ENCODE measurements at places on chromosomes 1 and 21.

- no peak for ATAC-seq
Observed at GRCh38 chr1:53142226-53142853, at the start of gene SLC1A7. Gene SLC1A7, minus strand, starts transcription at chr1:53142638. Its CDS starts 189 bp downstream, at chr1:53142449.

DNA sequence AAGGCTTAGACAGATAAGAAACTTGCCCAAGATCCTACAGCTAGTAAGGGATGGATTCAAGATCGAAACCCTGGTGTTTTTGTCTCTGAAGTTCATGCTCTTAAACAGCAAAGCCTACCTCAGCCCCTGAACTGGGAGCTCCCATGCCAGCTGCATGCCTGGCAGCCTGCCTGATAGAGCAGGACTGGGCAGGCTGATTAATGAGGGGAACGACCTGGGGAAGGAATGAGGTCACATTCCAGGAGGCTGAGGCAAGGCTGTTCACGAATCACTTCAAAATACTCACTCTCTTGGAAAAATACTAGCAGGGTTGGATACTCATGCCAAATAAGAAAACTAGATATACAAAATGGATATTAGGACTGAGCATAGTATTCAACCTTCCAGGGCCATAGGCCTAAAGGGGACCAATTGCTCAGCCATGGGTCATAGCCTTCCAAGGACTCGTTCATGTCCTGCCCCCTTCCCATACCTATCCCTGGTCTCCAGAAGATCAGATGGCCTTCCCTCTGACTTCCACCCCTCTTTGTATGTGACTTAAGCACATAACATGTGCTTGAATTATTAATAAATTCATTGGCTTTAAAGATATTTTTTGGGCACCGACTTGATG, 15.6 kb upstream of the TACSTD2 start:
- ATAC-seq, result peak; percentile 94

DNA sequence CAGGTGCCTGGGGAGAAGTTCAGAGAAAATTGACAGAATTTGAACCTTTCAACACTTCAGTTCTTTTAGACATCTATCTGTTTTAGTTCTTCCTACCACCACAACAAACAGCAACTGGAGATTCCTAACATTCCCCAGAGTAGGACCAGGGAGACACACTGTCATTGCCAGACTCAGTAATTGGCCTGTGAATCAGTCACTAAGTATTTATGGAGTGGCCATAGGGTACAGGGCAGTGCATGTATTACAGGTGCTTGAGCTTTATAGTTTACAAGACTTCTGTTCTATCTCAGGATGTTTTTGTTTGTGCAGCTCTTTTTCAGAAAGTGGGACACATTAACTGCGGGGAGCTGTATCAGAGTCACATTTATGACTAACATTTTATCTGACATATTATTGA, 1.7 kb downstream of the CDC14A start:
- ATAC-seq, result peak; percentile 6

- no peak for ATAC-seq
Observed at GRCh38 chr1:234916840-234917239, 211.8 kb downstream of the TOMM20 start.

DNA sequence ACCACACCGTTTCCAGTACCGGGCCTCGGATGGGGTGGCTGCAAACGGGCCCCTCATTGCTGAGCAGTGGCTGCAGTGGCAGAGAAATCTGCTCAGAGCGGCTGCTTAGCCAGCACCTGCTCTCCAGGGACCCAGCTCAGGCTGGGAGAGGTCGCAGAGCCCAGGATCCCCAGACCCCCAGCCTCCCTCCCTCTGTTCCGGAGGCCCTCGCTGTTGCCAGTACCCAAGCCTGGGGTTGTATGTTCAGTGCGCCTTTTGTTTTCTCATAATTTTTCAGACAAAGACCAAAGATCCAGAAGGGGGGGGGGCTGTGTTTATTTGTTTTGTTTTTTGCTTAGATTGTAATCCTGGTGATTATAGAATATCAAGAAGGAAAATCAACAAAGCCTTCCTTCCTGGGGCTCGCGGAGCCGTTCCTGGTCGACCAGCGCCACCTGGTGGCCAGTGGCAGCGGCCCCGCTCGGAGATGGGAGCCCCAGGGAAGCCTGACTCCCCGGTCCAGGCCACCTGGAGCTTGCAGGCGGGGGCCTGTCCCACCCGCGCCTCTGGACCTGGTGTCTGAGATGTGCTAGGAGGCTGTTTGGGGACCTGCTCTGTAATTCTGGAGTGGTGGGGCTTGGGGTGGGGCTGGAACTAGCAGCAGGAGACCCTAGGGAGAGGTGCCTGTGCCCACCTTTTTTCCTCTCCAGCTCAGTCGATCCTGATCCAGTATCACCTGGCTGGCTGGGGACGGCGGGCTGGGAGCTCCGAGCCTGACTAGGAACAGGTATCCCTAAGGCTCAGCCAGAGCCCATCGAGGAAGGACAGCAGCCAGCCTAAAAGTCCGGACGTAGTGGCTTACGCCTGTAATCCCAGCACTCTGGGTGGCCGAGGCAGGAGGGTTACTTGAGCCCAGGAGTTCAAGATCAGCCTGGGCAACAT, 123.9 kb upstream of the VAMP3 start:
- peak; percentile 89 for ATAC-seq

DNA sequence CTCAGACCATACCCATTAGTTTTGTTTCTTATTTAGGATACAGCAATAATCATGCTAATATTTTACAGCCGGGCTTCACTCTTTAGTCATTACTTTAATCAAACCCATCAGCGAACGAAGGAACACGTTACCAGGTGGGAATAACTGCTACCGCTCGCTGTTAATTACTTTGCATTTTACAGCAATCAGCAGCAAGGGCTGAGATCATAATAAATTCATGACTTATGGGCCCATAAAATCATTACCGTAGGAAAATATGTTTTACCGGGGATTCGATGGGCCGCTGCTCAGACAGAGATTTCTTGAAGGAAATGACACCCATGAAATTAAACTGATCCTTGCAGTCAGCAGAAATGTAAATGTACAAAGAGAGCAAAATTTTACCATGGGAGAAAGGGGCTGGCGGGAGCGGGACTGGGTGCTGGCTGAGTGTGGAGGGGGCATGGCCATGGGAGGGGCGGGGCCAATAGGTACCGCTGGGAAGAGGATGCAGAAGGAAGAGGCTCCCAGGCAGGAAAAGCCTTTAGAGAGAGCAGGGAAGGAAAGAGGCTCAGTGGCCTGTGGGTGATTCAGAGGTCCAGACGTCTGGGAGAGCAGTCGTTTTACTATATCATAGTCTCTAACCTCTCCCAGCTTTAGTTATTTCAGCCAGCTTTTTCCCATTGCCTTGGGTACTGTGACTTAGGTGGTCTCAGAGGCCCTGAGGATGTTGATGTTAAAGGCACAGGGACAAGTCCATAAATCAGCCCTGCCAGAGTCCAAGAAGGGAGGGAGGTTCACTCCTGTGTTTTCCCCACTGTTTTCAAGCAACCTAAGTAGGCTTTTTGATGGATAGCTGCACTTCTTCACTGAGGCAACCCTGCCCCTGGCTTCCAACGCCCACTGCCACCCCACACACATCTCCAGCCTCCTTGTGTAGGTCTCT, 258.9 kb downstream of the SEC16B start:
- ATAC-seq, result no peak

DNA sequence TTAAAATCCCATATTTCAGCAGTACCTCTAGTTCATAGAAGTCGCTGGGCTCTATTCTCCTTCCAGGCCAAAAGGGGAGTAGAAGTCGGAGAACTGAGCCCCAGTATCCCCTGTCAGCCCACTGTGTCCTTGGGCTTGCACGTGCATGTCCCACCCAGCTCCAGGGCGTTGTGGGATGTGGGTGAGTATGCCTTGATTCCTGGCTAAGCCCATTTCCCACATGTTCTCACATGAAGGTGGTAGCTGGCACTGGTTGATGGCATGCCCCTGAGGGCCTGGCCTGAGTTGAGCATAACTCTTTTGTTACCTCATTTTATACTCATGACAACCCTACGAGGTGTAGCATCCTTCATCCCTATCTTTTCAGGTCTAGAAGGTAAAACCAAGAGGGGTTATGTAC, 8.0 kb downstream of the SLC6A17 start:
- ATAC-seq, result no peak

- peak; percentile 98 for ATAC-seq
Observed at GRCh38 chr1:85307987-85308832, 31.8 kb upstream of the BCL10 start.

DNA sequence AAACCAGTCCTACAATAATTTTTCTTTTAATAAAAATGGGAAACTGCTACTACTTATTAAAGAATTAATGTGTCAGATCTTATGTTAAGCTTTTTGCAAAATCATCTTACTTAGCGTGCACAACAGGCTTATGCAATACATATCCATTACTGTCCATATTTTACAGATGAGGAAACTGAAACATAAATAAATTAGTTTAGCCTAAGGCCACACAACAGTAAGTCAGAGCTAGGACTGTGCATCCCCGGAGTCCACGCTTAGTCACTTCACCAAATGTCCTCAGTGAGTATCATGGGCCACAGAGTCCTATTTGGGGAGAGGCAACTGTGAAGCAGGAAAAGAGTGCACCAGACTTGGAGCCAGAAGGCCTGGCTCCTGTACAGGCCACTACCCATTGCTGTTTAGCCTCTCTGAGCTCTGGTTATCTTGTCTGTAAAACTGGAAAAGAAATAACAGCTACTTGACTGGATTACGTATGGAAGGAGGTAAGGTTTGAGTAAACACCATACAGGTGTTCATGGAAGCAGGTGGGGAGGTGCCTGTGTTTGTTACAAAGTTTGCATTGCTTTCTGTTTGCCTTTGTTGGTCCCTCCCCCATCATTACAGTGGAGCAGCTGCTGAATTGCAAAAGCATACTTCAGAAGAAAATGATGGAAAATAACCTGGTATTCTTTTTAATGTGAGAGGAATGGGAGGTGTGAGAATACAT, 192.8 kb downstream of the FCRL5 start:
- ATAC-seq, result no peak

DNA sequence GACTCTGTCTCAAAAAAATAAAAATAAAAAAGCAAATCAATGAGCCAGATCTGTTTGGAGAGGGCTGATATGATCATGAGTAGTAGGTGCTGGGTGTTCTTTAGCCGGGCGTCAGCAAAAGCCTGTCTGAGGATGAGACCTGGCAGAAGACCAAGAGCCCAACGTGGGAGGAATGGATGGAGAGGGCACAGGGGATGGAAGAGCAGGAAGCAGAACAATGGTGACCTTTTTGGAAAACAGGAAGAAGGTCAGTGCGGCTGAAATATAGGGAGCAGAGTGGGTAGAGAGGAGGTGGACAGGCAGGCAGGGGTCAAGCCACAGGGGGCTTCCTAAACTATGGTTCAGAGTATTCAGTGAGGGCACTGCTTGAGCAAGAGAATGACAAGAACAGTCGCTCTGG, 30.9 kb downstream of the VWA5B1 start:
- ATAC-seq, result no peak

- peak; percentile 80 for ATAC-seq
Observed at GRCh38 chr1:244414543-244414942, 37.2 kb downstream of the ADSS2 start.

Measured in SK-N-SH treated with all-trans-retinoic acid at 6 μM for 48 hours (cell line).